ENCODE measurements at places on chromosomes 2 and 18.

DNA sequence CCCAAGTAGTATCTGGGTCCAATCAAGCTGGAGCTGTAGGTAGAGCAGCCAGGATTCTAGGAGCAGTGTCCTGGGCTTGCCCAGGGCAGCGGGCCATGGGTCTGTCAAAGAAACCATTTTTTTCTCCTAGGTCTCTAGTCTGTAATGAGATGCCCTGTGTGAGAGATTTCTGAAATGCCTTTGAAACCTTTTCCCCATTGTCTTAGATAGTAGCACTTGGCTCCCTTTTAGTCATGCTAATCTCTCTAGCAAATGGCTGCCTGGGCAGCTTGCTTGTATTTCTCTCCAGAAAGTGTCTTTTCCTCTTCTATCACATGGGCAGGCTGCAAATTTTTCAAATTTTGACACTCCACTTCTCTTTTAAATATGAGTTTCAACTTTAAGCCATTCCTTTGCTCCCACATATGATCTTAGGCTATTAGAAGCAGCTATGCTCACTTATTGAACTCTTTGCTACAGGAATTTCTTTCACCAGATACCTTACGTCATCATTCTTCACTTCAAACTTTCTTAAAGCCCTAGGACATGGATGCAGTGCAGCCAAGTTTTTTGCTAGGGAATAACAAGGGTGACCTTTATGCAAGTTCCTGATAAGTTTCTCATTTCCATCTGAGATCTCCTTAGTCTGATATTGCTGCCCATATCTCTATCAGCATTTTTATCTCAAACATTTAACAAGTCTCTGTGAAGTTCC, 890.2 kb upstream of the VRK2 start:
- no peak for DNase-seq

GRCh38 chr2:9638532-9638931, 7.7 kb upstream of the YWHAQ start:
- DNase-seq, result no peak

- no peak for DNase-seq
These were observed 11.7 kb upstream of the ANKRD53 start for GRCh38 chr2:70966681-70967080.

- no peak for DNase-seq
These were observed 128.8 kb upstream of the MSH6 start for GRCh38 chr2:47653902-47654789.

DNA sequence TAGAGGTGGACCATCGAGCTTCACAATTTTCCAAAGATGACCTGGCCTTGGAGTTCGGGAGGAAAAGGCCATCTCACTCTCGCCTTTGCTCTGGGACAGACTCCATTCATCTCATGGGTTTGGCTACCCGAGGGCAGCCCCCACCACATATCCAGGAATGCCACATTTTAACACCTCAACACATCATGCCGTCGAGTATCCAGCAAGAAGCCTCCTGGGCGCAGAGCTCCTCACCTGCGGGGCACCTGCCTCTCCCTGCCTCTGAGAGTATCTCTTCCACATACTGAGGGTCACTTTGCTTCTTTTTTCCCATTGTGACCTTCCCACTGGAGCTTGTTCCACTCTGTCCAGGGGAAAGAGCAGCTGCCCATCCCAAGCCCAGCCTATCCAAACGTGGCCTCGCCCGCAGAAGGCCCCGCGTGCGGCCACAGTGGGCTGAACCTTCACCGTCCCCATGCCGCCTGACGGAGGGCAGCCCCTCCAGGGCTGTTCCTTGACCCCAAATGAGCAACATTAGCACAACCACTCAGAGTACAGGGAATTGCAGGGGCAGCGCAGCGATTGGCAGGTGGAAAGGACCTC, 5.5 kb upstream of the LIMS2 start:
- no peak for DNase-seq

All from CD4-positive, alpha-beta T cell (primary cell).